ENCODE measurements at places on chromosomes 1 and 21.

GRCh38 chr1:213714645-213715044 is 273.1 kb upstream of the PROX1 start:
- no peak for DNase-seq

DNA sequence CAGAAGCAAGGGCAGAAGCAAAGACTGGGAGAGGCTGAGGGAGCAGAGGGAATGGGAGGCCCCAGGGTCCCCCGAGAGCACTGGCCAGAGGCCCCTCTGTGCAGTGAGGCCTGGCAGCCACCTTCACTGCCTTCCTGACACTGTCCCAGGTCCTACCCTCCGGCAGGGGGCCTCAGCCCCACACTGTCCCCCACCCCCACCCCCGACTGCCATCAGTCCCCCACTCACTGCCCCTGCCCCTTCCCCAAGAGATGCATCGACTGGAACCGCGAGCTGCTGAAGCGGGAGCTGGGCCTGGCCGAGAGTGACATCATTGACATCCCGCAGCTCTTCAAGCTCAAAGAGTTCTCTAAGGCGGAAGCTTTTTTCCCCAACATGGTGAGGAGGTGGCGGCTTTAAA is 13.0 kb upstream of the PADI6 start:
- no peak for DNase-seq

DNA sequence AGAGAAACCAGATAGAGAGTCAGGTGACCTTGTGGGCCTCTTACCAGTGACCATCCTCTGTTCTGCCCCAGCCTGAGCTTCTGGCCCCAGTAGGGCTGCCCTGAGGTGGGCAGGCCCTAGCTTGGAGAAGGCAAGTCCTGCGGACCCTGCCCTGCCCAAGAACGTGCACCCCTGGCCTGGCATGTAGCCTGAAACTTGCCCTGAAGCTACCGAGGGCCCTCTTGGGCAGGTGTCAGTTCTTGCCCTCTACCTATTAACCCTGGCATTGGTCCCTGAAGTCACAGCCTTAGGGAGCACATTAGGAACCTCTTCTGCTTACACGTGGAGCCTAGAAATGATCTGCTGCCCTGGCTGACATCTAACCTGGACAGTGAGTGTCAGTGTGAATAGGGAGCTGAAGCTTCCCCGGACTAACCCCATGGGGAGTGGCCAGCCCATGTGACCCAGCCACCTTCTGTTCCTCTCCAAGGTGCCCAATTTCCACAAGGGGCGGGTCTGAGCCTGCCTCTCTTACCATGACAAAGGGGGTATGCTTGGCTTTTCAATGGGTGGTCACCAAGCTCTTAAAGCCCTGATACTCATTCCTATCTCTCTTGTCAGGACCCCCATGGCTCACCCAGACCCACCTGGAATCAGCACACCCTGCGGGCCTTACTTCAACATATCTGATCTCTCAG is 163.0 kb downstream of the ZSCAN20 start:
- no peak for DNase-seq

GRCh38 chr21:34983680-34984086 is 65.4 kb downstream of the RUNX1 start:
- no peak for DNase-seq

DNA sequence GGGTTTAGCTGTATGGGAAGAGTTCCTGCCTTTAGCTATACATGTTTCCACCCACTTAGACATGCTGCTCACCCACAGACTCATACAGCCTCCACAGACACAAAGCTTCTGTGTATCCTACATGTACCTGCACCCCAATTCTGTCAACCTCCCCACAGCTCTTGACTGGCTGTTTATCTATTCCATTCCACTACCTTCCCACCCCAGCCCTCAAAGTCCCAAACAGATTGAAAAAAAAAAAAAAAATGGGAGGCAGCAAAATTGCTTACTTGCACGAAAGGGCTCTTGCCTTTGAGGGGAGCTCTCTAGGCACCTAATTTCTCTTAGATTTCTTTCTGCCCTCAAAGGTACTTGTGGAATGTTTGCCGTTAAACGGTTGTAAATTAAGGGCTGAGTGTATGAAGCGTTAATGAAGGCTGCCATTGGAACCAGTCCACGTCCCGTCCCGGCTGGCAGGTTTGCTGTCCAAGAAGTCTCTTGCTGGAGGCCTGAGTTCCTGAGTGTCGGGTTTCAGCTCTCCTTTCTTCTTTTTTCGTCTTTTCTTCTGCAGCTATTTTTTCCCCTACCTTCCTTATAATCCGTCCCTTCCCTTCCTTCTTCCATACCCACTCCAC is 43.6 kb downstream of the PBX1 start:
- no peak for DNase-seq

- no peak for DNase-seq
Observed at GRCh38 chr1:154686507-154686906, 78.5 kb upstream of the ADAR start.

DNA sequence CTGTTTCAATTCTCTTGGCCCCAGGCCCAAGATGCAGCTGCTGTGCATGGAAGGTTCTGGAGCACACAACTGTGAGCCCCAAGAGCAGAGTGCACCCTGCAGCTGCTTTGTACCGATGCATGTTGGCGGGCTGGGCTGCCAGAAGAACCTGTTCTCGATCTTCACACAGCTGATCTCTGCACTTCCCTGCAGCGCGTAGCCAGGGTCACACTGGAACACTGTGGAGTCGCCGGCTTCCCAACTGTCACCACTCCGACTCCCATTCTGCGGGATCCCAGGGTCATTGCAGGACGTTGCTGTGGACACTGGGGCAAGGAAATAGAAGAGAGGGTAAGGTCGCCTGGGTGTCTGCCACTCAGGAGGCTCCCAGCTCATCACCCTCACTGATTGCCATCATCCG is 185.4 kb downstream of the ZSCAN20 start:
- no peak for DNase-seq

- DNase-seq: no peak
Observed at GRCh38 chr1:159279773-159280172, 22.4 kb upstream of the FCER1A start.

DNA sequence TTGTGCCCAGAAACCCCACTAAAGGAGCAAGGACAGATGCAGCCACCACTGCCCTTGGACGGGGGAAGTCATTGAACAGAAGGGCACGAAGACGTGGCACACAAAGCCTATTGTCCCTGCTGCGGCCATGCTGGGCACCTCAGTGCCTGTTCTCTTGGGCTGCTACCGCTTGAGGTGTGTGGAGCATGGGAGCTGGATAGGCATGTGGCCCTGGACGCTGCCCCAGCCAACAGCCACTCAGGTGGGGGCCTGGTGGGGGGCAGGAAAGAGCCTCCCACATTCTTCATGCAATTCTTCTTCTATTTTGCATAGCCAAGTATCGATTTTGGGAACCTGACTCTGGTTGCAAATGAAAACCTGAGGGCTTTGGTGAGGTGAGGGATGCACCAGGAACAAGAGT is 337.2 kb downstream of the RPS6KC1 start:
- DNase-seq: no peak

DNA sequence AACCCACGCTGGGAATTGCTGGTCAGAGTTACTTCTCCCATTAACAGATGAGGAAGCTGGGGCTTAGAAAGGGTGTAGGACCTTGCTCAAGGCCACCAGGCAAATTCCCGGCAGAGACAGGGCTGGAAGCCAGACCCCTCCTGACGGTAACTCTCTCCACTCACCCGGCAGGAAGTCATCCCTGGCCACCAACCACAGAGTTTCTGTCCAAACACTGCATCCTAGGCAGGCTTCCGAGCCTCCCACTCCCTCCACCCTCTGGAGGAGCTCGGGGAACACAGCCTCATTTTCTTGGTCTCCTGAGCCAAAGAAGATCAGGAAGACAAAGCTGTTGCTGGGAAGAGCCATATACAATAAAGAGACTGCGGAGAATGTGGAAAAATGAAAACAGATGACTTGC is 25.0 kb upstream of the ZNF436 start:
- DNase-seq: peak; percentile 77

DNA sequence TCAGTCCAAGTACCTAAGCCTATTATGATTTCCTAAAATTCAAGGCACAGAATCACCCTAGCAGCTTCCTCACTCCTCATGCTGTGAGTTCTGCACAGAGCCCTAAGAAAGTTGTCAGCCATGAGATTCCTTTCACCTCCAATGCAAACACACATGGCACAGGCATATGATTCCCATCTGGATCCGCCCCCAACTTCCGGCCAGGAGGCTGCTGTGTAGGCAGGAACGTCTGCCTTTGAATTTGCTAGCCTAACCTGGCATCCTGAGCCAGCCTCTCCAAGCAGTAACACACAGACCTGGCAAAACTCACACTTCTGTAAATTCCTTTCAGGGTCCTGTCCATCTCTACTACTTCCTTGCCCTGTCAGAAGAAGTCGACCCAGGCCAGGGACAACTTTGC is 521.1 kb upstream of the BEND5 start:
- peak; percentile 63 for DNase-seq

GRCh38 chr1:9881838-9882249 is 28.2 kb downstream of the CTNNBIP1 start:
- DNase-seq: no peak

DNA sequence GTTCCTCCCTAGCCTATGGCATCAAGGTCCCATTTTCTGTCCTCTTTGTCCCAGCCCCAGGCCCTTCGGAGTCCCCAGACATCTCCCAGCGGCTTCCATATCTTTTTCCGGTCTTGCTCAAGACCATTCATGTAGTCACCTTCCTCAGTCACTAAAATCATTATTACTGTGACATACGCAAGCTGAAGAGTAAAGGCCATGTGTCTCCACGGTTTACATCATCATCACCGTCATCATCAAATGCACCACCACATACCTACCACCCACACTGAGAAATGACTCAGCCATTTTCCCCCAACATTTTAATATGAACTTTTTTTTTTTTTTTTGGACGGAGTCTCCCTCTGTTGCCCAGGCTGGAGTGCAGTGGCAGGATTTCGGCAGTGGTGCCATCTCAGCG is 43.4 kb downstream of the FHAD1 start:
- DNase-seq: no peak

DNA sequence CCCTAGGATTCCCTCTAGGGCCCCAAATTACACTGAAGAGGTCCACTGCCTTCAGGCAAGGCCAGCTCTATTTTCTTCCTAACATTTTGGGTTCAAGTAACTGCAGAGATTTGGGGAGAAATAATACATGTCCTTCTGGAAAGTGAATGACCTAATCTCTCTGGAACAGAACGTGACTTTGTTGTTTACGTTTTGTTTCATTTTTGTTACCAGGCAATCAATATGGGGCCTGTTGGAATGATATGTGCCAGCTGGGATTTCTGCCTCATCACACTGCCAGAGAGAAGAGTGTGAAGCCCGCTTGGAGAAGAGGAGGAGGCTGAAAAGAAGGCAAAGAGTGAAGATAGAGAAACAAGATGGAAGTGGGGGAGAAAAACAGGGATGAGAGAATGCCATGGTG is 116.7 kb downstream of the FASLG start:
- DNase-seq: no peak

DNA sequence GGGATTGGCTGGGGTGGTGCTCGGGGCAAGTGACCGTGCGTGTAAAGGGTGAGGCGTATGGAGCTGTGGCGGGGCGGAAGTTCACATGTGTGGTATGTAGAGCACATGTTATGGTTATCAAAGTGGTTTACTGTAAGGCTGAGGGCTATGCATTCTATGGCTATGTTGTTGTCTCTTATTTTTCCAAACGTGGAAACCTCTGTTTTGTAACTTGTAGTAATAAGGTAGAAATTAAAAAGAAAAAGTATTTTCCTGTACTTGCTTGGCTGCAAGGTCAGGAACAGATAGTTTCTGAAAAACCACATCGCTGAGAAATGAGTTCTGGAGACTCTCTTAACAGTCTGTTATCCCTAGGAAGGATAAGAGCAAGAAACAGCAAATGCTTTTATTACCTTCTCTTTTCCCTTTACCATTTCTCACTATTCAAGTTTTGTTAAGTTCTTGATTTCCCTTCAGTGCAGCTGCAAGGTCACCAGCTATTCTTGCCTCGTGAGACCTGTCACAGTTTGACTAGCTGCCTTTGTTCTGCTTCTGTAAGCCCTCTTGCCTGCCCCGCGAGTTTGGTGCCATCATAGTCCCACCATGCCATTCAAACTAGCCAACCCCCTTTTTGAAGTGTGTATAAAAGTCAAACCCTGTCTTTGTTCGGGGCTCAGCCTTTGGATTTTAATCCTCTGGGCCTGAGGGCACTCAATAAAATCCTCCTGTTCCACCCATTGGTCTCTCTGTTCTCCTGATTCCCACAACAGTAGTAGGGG is 9.5 kb downstream of the RNU1-2 start:
- DNase-seq: no peak

- no peak for DNase-seq
Observed at GRCh38 chr21:25283720-25284119, 323.6 kb downstream of the MRPL39 start.

- no peak for DNase-seq
Observed at GRCh38 chr1:107225706-107226105, 84.9 kb downstream of the NTNG1 start.

DNA sequence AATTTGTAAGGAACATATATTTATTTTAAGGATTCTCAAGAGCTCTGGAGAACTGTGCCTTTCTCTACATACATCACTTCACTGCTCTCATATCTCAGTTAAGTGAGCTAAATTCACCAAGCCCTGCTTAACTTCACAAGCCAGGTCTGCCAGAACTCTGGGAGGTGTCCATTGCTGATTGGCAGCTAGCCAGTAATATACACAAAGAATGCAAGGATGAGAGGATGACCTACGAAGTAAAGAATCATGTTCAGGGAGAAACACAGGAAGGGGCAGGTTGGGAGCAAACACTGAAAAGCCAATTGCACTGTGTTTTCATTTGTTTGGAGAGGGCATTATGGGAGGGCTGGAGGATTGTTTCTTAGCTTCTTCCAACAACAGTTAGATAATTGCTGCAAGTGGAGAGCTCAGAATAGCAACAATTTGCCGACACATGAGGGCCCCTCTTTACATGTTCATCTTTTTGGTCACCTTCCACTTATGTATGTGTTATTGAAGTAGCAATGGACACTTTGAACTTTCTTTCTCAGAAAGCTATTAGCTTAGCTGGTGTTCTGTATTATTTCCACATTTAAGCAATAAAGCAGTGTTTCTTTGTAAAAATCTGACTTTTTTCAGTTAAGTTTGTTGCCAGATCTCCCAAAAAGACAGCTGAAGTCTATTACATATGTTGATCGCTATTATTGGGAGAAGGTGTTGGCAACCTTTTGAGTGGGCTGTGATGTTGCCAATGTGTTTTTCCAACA is 254.8 kb downstream of the LTN1 start:
- DNase-seq: no peak

- no peak for DNase-seq
Observed at GRCh38 chr21:44711327-44712202, at the start of gene TSPEAR. TSS of gene TSPEAR (minus strand) at chr21:44711572. CDS start at chr21:44711514, 58 bp downstream.

- no peak for DNase-seq
Observed at GRCh38 chr1:247008406-247008799, 546 bp upstream of the ZNF695 start.

- DNase-seq: no peak
Observed at GRCh38 chr1:204623894-204624361, 61.6 kb downstream of the LRRN2 start.
